Activated T-helper 1 cell treated with Interleukin-2 at 50 U/mL for 16 hours (primary cell): ENCODE measurements at places on chromosomes 16 and 17.

DNA sequence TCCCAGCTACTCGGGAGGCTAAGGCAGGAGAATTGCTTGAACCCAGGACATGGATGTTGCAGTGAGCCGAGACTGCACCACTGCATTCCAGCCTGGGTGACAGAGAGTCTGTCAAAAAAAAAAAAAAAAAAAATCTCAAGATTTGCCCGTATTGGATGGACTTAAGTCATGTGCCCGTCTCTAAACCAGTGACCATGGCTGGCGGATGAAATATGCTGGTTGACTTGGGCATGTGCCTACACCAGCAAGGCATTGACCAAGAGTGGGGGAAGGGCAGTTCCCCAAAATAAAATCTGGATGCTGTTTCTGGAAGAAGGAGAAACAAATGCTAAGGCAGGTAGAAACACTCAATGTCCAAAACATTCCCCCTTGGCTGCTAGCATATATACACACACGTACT is 21.5 kb upstream of the COL1A1 start:
- no peak for DNase-seq

GRCh38 chr17:82244413-82245133 is 15.7 kb downstream of the SLC16A3 start:
- no peak for DNase-seq

GRCh38 chr17:72215490-72215889 is 94.7 kb downstream of the SOX9 start:
- DNase-seq = no peak

DNA sequence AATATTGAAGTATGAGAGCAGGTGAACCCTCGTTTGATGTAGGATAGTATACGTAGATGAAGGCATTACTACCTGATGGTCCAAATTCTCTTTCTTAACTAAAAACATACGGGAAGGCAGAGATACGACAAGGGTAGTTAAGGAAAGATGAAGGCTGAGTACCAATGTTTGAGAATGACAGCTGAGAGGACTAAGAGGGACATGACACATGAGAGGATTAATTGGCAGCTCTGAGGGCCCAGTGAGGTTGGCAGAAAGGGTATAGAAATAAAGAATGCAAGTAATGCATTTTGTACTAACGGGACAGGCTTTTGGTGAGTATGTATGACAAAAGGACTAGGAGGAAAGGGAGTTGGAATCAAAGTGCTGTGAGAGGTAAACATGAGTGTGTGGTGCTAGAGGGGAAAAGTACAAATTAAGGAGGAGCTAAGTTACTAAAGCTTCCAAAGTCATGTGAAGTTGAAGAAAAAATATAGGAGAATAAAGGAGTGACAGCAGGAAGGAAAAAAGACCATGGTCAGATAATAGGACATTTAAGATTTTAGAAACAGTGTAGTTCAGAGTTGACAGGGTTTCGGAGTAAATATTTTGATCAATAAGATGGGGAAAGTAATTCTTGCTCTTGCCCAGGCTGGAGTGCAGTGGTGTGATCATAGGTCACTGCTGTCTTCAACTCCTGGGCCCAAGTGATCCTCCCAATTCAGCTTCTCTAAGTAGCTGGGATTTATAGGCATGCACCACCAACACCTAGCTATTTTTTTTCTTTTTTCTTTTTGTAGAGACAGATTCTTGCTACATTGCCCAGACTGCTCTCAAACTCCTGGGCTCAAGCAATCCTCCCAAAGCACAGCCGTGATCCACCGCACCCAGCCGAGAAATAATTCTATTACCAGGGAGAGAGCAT is 43.1 kb upstream of the ITGA2B start:
- DNase-seq = no peak

DNA sequence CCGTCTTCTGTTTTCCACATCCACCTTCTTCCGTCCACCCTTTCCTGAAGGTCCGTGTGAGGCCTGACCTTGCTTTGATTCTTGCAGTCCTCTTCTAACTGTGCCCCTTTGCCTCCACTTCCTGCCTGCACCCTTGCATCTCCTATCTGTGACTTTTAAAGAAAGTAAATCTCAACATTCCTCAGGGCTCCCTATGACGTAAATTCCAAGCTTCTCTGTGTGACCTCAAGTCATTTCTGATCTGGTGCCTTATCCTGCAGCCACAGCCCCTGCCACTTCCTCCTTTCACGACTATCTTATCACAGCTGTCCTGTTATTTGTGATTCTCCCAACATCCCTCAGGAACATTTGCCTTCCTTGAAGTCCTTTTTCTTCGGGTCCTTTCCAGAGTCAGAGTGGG is 520.5 kb downstream of the CDH13 start:
- no peak for DNase-seq

DNA sequence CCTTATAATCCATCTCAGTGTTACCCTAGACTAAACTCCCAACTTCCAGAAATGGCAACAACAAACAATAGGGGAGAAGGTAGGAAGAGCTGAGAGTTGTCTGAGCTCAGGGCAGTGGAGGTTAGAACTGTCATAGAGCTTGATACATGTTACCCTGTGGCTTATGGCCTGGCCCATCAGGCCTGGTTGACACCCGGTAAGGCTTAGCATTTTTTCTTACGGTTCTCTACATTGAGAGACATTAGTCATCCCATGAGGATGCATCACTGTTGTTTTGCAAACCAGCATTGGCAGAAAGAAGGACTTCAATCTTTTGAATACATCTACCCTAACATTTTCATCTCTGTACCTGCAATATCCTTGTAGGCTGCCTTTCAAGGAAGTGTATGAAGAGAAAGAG is 226.6 kb downstream of the PHKB start:
- no peak for DNase-seq

GRCh38 chr16:17203424-17203823 is 267.3 kb downstream of the XYLT1 start:
- DNase-seq = no peak

- DNase-seq = no peak
Measured at GRCh38 chr16:50747207-50747956, 5.5 kb downstream of the CYLD start.

GRCh38 chr16:4241928-4242283 is at the start of gene SRL:
SRL (minus strand) TSS chr16:4242080; CDS start chr16:4242067, 13 bp downstream.
- DNase-seq = no peak

DNA sequence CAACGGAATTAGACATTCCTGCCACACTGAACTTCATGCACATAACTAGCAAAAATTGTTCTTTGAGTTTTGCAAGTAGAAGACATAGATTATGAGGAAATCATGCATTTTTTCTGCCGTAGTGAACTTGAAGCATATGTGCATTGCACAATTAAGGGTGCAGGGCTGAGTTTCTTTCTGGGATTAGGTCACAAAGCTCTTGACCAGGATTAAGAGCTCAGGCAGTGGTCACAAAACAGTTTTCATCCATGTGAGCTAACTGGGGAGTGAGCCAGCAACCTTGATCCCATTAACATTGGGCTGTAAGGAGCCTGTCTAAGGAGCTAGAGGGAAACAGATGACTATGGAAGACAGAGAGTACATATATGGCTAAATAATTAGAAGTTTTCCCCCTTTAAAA is 143.7 kb downstream of the PMP22 start:
- no peak for DNase-seq

DNA sequence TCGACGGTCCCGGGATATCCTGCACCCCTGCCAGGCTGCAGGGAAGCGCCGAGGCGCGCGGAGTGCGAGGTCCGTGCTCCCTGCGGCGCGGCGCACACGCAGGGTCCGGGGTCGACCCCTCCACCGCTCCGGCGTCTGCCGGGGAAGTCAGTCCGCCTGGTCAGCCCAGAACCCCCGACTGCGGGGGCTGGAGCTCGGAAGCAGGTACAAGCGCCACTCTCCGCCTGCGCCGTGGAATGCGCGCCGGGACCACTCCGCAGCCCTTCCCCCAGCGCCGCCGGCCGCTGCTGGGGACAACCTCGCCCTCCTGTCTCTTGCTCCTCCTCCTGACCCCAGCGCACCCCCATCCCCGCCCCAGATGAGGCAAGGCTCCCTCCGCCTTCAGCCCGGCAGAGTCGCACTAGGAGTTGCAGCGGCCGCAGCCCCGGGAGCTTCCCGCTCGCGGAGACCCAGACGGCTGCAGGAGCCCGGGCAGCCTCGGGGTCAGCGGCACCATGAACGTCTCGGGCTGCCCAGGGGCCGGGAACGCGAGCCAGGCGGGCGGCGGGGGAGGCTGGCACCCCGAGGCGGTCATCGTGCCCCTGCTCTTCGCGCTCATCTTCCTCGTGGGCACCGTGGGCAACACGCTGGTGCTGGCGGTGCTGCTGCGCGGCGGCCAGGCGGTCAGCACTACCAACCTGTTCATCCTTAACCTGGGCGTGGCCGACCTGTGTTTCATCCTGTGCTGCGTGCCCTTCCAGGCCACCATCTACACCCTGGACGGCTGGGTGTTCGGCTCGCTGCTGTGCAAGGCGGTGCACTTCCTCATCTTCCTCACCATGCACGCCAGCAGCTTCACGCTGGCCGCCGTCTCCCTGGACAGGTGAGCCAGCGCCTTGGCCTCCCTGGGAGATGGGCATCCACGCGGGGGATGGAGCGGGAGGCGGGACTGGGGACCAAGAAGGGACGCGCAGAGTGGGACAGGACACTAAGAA is at the start of gene GALR2:
TSS of gene GALR2 (plus strand) at position 392 of the 974 bp plus-strand sequence. CDS start at position 495, 103 bp downstream.
- no peak for DNase-seq

GRCh38 chr16:22099256-22099975 is 7.1 kb downstream of the VWA3A start:
- DNase-seq = no peak

DNA sequence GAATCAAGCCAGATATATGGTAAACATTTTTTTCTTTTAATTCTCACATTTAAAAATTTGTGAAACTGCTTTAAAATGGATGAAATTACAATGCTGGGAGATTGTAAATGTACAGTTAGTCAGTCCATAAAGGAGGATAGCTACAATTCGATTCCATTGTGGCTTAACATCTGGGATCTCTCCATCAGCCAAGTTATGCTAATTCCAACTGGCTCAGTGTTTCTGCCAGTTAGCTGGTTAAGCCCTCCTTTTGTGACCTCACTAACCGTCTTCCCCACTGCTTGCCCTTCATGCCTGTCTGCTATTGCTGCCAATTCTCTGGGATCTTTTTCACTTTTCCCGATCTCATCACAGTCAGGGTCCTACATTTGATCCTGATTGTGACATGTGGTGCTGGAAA is 1347.6 kb downstream of the CDH11 start:
- DNase-seq = no peak

DNA sequence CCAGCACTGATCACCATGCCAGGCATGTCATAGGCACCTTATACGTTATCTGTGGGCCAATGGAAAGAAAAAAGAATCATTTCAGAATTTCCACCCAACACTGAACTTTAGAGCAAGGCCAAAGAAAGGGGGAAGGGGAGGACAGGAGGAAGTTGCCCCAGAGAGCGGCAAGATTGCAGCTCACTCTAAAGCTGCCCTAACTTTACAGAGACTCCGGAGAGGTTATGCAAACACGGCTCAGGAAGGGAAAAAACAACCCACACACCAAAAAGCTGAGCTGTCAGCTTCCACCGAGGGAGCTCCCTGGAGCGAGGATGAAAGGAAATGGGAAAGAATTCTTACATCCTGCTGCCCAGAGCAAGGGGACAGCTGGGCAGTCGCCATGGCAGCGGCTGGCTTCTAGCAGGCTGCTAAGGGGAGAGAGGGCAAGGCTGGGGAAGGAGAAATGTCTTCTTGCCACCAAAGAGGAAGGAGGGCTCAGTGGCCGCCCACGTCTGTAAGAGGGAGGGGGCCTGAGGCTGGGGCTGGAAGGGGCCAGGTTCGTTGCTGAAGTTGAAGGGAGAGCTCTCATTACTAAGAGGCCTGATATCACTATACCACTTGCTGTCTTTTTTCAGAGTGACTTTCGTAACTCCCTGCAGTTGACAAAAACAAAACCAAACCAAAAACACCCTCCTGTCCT is 18.2 kb downstream of the COTL1 start:
- DNase-seq = no peak
